ENCODE measurements at places on chromosomes 12 and 14.

DNA sequence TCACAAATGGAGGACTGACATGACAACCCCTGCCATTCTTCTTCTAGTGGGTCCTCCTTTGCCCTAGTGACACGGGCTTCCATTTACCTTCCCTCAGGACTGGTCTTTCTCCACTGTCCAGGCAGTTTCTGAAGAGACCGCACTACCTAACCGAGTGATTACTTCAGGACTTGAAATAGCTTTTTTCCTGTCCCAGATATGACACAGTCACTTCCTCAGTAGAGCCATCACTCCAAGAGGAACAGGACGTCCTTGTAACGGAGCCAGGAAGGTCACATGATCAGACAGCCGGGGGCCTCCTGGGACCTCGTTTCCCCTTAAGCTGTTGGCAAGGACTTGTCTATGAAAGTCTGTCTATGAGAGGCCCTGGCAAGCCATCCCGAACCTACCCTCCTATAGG, 62.3 kb downstream of the FOS start:
- DNase-seq, result no peak

GRCh38 chr14:101124815-101125214, 221.3 kb upstream of the RTL1 start:
- no peak for DNase-seq

- no peak for DNase-seq
Observed at GRCh38 chr12:108855284-108856169, 1.9 kb downstream of the SSH1 start.

GRCh38 chr14:53432378-53432802, 279.3 kb upstream of the DDHD1 start:
- DNase-seq, result no peak

- no peak for DNase-seq
Observed at GRCh38 chr14:104121142-104121541, 17.2 kb upstream of the KIF26A start.

GRCh38 chr14:93055651-93056115, 60.0 kb downstream of the ITPK1 start:
- DNase-seq, result no peak

- no peak for DNase-seq
Observed at GRCh38 chr12:132407451-132407961, 78.1 kb upstream of the GALNT9 start.

DNA sequence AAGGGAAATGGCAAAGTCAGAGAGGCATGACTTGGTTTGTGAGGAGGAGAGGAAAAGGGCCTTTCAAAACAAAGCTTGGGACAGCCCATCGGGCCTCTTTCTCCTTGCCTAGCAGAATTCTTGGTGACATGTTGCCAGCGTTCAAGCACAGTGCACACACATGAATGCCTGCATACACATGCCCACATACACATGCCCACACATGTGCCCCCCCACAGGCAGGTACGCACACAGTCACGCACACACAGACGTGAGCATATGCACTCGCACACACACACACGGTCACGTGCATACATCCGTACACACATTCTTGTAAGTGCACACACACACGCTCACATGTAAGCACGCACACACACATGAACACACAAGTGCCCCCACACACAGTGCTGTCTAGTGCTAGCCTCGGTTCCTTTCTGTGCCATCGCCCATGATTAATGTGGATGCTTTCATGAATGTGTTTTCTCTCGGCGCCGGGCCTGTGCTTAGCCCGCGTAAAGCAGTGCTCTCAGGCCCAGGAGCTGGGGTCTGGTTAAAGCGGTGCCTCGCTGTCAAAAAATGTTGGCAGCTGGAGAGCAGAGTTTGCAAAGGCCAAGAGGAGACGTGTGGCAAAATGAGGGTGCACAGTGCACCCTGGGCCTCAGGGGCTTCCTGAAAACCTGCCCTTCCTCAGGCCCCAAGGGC, 328.8 kb upstream of the DIO3 start:
- no peak for DNase-seq

- DNase-seq, result no peak
Observed at GRCh38 chr14:34452258-34452822, 9.7 kb downstream of the SPTSSA start.

GRCh38 chr12:125185740-125186470, 120.7 kb downstream of the AACS start:
- DNase-seq, result peak; percentile 36

GRCh38 chr12:39161465-39162085, 256.2 kb upstream of the CPNE8 start:
- no peak for DNase-seq

GRCh38 chr14:104680056-104680805, 9.2 kb upstream of the INF2 start:
- no peak for DNase-seq

GRCh38 chr12:5094986-5095385, 51.3 kb downstream of the KCNA5 start:
- DNase-seq, result no peak

- no peak for DNase-seq
Observed at GRCh38 chr12:118821386-118821925, 159.9 kb upstream of the SRRM4 start.

GRCh38 chr12:117111821-117112595, 12.8 kb upstream of the TESC start:
- DNase-seq, result no peak

- no peak for DNase-seq
Observed at GRCh38 chr12:51371295-51371953, 19.8 kb downstream of the GALNT6 start.

DNA sequence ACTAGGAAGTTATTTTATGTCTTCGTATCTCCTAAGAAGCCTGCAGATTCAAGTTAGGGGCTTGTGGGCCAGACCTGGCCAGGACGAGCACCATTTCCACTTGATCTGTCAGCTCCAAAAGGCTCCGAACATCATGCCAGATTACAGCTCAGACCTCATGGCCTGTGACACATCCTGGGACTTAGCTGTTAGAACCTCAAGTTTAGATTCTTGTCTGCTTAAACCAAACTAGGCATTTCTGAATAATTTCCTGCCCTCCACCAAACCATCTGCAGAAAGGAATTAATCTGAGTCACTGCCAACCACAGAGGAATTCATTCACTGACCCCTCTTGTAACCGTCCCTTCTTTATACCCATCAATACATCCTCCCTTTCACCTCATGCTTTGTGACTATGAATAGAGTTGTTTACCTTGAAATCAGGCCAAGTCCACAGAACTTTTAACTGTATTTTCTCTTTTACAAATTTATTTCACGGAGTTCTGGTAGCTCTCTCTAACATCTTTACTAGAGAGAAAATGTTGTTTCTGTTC, 120.3 kb downstream of the FBXL14 start:
- peak; percentile 11 for DNase-seq

DNA sequence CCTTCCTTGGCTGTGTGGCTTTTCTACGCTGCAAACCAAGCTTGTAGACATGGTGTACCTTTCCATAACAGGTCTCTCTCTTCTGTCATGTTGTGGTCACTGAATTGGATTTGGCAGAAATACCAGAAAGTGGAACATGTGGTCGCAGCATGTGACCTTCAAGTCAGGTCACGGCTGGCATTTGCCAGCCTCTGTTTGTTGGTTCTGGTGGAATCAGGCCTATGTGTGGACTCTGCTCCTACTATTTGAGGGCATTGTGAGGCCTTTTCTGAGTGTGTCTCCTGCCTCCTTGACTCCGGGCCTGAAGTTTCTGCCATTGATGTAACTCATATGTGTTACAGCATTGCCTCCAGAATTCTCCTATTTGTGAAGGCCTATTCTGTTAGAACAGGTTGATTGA, 116.7 kb downstream of the CACNA1C start:
- no peak for DNase-seq

GRCh38 chr14:94992046-94992445, 165.3 kb downstream of the DICER1 start:
- DNase-seq, result no peak

GRCh38 chr12:125503128-125503527, 437.9 kb downstream of the AACS start:
- no peak for DNase-seq

- DNase-seq, result no peak
Observed at GRCh38 chr12:101078536-101079285, 131.3 kb downstream of the SLC5A8 start.

GRCh38 chr14:77208291-77208978, 26.8 kb downstream of the TMEM63C start:
- DNase-seq, result peak; percentile 61

DNA sequence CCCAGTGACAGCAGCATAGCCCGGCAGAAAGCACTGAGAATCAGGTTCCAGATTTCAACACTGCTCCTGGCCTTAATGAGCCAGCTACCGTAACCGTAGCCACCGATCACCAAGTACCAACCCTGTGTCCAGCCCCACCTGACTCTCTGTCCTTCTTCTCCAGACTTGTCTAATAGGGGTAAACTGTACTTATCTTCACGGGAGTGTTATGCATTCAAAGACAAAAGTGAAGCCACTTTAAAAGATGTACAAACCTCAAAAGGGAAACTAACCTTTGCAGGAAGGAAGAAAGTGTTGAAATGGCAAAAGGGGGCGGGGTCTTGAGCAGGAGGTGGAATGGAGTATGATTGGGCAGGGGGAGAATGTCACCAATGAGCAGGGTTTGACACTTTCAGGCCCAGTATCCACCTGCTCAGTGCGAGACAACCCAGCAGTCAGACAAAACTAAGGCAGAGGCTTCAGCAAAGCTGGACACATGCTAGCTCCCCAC, 226.1 kb downstream of the CHST11 start:
- DNase-seq, result peak; percentile 78

DNA sequence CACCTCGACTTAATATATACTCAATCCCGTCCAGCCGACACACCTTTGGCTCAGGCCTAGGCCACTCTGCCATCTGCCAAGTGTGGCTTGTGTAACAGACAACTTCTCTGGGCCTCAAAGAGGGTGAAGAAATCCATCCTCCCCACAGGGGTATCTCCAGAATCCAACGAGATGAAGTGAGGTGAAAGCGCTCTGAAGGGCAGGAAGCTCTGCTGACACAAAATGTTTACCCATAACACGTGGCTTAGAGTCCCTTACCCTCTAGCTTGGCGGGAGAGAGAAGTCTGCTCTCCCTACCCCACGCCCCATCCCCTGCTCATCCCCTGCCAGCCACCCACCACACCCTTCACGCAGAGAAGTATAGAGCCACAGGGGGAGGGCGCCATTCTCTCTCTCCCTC, 13.0 kb downstream of the ZBTB39 start:
- no peak for DNase-seq

DNA sequence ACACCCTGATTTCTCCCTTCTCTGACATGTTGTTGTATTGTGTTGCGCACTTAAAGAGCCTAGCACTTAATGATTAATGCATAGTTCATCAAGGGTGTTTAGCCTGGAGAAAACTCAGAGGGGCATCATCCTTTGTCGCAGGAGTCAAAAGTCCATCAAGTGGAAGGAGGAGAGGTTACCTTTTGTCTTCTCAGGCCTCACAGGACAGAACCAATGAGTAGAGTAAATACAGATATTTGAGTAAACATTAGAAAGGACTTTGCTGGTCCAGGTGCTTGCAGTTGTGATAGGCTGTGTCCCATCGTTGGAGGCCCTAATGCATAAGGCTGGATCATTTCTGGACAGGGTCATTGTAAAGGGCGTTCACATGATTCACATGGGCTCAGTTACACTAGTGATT, 430.9 kb downstream of the PCNX1 start:
- DNase-seq, result no peak

DNA sequence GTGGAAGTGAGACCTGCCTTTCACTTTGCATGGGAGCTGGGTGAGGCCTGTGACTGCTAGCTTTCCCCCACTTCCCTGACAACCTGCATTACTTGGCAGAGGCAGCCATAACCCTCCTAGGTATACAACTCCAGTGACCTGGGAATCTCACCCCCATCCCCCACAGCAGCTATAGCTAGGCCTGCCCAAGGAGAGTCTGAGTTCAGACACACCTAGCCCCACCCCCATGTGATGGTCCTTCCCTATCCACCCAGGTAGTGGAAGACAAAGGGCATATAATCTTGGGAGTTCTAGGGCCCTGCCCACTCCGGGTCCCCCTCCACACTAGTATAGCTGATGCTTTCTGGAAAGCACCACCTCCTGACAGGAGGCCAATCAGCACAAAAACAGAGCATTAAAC, 6.3 kb upstream of the STRAP start:
- no peak for DNase-seq

- no peak for DNase-seq
Observed at GRCh38 chr14:39425947-39426346, 6.3 kb downstream of the FBXO33 start.

DNA sequence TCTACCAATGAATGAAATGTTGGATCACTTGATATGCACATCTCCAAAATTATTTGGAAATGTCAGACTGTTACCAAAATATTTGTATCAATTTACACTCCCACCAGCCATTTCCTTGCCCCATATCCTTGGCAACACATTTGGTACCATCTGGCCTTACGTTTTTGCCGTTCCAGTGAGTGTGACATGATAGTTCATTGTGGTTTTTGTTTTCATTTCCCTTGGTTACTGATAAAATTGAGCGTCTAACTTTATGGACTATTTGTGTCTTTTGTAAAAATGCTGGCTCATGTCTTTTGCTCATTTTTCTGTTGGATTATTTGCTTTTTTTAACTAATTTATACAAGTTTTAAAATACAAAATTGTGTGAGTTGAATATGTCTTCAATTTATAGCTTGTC, 11.0 kb downstream of the KLHDC1 start:
- DNase-seq, result no peak

GRCh38 chr12:8941691-8942478, 7.6 kb downstream of the M6PR start:
- no peak for DNase-seq

GRCh38 chr12:76879710-76880518, 1.1 kb upstream of the CSRP2 start:
- DNase-seq, result no peak

GRCh38 chr12:20099395-20100183, 268.7 kb upstream of the PDE3A start:
- DNase-seq, result no peak

- DNase-seq, result no peak
Observed at GRCh38 chr14:67817750-67818438, 1.5 kb upstream of the ZFYVE26 start.

DNA sequence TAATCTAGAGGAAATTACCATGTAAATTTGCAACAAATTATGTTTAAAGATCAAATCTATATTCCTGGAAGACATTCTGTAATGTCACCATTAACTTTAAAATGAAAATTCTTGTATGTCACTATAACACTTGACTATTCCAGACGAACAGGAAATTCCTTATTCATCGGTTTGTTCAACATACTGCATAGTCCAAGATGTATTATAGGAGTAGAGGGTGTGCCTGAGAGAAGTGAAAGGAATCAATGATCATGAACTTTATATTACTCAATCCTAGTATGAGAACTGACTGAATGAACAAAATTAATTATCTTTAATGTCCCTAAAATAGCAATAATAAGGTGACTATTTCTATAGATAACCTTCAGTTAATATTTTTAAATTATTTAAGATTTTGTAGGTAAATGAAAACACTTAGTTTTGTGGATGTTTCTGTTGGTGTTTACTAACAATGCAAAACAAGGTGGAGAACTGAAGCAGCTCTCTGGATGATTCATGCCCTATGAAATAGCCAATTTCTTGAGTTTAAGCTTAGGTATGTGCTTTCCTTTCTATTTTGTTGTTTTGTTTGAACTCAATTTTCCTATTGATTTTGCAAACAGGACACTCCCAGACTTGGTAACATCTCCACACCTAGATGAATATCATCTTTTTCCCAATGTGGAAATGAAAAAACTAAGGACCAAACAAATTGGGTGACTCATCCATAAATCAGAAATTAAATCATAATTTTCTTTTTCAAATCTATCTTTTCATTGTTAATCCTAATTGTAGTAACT, 18.2 kb upstream of the ITPR2 start:
- DNase-seq, result no peak

- no peak for DNase-seq
Observed at GRCh38 chr14:91837076-91837475, 30.3 kb downstream of the TC2N start.
